ENCODE measurements at places on chromosomes 11 and 22. TPM values are rescaled to one million over a fixed set of nuclear protein-coding genes. Genes with fewer than 3 reads are reported as not detected.
A peak's percentile ranks its signal among the peaks of the same experiment; 100 is the strongest.

DNA sequence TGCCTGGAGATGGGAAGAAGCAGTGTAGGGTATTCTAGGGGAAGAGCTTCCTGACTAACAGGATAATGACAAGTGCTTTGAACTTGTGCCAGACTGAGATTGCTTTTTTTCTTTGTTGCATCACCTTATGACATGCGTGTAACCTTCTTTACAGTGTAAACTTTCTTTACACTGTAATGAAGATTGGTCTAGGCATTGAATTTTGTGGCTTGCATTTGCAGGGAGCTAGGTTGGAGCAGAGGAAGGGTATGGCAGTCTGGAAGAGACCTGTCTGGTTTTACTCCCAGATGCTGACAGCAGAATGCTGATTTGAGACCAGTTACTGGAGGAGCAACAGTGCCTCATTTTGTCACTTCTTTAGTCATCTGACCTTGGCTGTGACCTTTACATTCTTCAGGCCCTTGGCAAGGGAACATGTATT is 5.6 kb downstream of the DDB2 start:
- DNase-seq, result no peak

HEPHL1 gene
- total RNA-seq, result not detected

NOX4 gene
- total RNA-seq, result 46.1 TPM

DNA sequence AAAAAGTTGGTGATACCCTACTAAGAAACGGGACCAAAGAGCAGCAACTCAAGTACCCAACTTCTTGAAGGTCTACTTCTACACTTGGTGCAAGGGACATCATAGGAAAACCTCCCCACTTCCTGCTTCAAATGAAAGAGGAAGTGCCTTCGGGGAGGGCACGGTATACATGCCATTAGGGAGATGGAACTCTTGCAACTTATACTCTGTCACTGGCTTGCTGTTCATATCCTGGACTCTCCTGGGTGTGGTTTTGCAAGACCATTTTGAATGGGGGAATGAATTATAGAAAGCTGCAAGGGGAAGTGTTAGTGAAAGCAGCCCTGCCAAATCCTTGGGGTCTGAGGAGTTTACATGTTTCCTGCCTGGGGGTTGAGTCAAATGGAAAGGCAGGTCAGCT is 41.9 kb downstream of the CSNK2A3 start:
- DNase-seq, result no peak

A4GALT gene
- total RNA-seq, result 62.1 TPM

DNA sequence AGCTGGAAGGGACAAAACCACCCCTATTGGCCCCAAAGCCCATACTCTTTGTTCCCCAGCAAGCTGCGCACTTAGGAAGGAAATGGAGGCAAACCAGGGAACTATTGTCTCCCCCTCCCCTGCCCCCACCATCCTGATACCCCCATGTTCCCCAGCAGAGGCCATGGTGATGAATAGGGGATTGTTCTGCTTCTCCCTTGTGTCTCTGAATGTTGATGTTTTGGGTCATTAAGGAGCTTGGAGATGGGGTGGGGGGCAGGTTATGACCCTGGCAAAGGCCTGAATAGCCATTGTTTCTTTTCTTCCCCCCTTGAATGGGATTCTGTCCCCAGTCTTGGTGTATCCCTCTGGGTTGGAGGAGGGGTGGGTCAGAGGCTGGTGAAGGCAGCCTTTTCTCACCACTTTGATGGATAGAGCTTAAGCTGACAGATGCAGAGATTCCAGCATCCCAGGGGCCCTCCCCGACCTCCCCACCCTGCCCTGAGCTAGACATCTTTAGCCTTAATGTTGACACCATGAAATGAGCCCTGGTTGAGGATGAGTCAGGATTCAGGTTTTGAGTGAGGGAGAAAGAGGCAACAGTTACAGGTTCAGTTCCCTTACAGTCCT is 8.3 kb downstream of the DTX4 start:
- no peak for DNase-seq

MUC6 gene
- total RNA-seq, result not detected

DNA sequence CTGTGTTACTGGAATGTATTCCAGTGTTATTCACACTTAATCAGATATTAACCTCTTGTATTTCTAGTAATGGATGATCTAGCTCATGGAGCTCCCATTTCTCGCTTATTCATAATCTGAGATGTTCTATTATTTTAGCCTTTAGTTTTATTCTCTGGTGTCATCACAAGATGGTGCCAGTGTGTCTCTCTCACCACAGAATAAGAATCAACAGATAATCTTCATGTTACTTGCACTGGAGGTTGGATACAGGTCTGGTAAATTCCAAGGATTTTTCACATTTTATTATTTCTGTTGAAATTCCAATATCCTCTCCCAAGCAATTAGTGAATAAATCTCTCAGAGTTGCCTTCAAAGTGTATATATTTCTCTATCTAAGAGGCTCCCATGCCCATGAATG is 74.6 kb downstream of the CASP12 start:
- DNase-seq, result no peak

DNA sequence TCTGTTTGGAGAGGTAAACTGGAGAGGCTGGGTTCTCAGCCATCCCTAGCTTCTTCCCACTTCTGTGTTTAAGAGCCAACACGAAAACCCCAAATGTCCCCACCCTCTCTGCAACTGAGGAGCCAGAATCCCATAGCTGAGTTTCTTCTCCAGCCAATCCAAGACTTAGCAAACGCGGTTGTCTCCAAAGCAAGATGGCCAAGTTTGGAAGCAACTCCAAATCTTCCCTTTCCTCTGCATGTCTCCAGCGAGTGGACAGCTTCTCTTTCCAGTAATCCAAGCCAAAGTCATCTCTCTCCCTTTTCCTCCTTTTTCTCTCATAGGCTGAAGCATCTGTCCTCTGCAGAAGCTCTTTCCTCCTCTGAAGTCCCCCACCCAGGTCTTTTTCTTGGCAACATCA is 539.2 kb downstream of the MIAT start:
- no peak for DNase-seq

DNA sequence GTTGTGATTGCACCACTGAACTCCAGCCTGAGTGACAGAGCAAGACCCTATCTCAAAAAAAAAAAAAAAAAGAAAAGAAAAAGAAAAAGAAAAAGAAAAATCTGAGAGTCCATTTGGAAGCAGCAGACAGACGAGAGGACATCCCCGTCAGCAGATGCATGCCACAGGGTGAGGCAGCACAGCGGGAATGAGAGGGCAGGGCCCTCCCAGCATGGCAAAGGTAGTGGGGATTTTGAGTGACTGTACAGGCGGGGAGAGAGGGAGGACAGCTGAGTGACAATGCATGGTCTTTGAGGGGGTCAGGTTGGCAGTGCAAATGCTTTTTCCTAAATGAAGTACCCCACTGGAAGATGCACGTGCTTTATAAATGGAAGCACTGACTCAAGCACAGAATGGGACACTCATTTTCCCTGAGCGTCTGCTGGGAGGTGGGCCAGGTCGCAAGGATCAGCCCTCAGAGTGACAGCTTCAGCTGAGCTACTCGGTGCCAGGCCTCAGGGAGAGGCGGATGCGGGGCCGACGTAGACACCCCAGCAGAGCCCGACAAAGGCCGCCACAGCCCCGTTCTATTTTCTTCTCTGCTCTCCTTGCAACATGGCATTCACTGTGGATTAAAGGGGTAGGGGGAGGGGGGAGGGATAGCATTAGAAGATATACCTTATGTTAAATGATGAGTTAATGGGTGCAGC is 113.5 kb downstream of the SHANK2 start:
- no peak for DNase-seq

DNA sequence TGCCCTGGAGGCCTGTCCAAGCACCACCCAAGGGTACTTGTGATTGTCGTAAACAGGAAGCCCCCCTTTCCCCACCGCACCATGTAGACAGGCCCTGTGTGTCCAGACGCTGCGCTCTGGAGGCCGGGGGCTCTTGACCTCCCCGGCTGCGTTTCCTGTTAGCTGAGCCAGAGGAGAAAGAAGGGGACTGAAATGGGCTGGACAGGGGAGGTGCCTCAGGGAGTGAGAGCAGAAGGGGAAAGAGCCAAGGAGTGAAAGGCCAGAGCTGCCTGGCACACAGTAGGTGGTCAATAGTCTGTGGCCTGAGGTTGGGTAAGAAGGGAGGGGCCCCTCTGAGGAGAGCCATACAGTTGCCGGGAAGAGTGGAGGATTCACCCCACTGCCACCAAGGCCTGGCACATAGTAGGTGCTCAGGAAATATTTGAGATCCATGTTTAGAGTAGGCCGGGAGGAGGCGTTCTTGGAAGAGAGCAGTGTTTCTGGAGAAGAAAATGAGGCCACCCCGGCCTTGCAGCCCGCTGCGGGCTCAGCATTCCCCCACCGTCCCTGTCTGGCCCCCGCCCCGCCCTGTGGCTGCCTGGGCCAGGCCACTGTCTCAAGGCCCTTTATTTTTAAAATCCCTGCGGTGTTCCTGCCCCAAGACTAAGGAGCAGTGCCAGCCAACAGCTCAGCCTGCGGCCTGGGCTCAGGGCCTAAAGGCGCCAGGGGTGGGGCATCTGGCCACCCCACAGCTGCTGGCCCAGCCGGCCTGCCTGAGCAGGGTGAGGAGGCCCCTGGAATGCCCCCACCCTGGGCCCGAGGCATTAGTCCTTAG is 13.6 kb upstream of the CDC42EP1 start:
- peak; percentile 86 for DNase-seq

DNA sequence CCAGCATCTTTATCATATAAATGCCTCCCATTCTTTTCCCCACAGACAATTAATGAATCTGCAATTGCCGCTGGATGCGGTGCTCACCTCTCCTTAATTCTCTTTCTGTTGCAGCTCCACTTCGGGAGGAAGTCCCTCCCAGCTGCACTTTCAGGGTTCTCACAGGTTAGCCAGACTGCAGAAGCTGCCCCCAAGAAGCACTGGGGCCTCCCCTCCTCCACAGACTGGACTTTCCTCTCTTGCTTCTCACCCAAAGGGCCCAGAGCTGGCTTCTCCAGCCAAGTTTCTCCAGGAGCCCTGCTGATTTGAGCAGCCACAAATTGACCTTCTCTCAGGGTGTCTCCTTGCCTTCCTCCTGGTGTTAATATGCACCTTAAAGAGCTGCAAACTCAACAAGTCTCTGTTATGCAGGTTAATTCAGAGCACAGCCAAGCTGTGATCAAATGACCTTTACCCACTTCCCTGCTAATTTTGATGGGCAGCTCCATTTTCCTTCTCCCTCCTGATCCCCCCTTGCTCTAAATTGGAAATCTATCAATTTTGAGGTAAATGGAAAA is 298.9 kb downstream of the BUD13 start:
- DNase-seq, result no peak

DNA sequence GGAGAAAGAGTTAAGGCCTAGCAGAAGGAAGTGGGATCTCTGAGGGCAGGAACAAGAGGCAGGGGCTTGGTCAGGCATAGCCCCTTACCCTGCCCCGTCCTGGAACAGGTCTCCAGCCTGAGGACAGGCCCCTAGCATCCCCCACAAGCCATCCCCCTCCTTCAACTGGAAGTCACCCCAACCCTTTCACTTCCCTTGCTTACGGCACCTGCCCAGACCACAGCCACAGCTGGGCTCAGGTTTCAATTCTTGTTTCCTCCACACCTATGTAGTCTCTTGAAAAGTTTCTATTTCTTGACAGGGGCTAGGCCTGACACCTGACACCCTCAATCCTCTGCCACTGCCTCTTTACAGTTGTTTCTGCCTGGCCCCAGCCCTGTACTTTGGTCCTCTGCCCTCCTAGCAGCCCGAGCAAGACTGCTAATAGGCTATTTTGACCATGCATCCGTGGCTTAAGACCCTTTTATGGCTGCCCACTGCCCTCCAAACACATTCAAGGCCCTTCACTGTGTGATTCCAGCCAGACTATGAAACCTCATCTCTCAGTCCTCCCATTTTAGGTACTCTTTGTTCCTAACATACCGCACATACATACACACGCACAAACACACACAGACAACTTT is 10.9 kb upstream of the FCHSD2 start:
- DNase-seq, result no peak

- no peak for DNase-seq
Measured at GRCh38 chr11:69359735-69360480, 66.0 kb downstream of the MYEOV start.

DNA sequence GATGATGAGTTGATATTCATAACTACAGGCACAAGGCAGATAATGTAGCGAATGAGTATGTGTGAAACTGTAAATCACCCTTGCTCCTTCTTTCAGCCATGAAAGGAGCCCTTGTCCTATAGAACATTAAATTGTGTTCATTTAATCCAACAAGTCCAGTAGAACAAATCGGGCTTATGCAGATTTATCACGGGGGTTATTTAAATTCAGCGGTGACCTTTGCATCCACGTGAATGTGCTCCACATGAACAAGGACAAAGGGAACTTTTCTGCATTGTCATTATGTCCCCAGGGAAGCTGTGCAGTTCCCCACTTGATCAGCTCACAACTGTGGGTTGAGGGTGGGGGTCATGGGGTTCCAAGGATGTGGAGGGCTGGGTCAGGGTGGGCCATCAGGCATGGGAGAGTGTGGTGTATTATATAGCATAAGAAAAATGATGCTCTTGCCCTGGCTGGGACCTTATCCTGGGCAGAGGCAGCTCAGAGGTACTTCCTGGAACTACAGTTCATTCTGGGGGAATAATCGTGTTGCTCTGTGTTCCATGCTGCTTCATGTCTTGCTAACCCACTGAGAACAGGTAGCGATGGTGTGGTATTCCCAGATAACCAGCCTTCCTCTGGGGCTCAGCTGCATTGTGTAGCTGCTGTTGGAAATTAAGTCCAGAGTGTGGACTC is 306.6 kb downstream of the FAT3 start:
- DNase-seq, result no peak

DNA sequence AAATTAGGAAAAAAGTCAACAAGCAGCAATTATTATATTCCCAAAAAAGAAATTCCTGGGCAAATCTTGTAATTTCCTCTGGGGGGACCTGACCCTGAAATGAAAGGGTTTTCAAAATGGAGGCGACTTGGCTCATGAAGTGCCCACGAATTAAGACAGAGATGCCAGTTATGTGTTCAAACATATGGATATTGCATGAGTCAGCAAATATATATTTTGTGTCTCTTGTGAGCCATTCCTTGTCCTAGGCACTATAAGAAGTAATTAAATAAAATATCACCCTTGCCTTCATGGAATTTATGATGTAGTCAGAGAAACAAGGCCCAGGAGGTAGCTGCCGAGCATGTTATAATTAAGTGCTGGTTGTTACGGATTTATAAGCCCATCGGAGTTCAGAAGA is 68.6 kb downstream of the BARX2 start:
- DNase-seq, result no peak

ZP1 gene
- total RNA-seq, result not detected

- peak; percentile 19 for DNase-seq
Measured at GRCh38 chr22:44394246-44395117, 81.7 kb upstream of the SHISAL1 start.

PAMR1 gene
- total RNA-seq, result 2.3 TPM

DNA sequence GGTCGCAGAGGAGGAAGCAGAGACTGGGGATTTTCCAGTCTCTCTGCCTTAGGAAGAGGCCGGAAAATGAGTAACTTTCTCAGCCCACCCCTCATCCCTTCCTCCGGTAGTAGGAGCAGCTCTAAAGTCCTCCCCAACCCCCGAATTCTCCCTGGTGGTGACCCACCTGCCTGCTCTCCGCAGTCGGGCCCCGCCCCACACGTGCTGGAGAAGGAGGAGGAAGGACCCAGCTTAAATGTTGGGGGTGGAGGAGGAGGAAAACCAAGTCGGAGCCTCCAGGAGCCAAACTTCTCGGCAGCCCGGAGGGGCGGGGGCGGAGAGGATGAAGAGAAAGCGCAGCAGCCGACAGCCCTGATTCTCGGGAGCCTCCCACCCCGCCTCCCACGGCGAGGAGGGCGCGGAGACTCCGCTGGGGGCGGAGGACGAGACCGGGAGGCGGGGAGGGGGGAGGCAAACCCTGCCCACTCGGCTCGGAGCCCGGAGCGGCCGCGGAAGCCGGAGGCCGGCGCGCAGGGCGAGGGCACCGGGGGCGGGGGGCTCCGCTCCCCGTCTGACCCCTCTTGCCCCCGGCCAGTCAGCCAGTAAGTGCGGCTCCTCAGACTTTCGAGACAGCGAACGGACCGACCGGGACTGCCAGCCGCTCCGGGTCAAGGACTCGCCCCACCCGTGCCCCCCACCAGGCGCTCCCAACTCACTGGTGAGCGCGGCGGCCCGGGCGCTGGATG is at the start of gene TPBGL:
Gene TPBGL (plus strand): TSS at position 464 of the 725 bp plus-strand sequence. CDS start 276 bp downstream, outside the sequence.
- no peak for DNase-seq

Data from aorta (tissue), 5 donors.